Right atrium auricular region (tissue), 2 donors: ENCODE measurements at places on chromosomes 2 and 18. TPM values are rescaled to one million over a fixed set of nuclear protein-coding genes. Genes with fewer than 3 reads are reported as not detected.
A peak's percentile ranks its signal among the peaks of the same experiment; 100 is the strongest.

- no peaks in the 10 kb centered on the region for H3K27me3 ChIP-seq
- peak overlapping the region; percentile 69 for H3K4me3 ChIP-seq
- peaks cover 7% of the 10 kb centered on the region for H3K36me3 ChIP-seq
- H3K27ac ChIP-seq = peak overlapping the region; percentile 90
- H3K4me1 ChIP-seq = peaks cover 33% of the 10 kb centered on the region
- no peak for DNase-seq
Measured at GRCh38 chr2:238425979-238426567, 654 bp upstream of the ASB1 start.

DNA sequence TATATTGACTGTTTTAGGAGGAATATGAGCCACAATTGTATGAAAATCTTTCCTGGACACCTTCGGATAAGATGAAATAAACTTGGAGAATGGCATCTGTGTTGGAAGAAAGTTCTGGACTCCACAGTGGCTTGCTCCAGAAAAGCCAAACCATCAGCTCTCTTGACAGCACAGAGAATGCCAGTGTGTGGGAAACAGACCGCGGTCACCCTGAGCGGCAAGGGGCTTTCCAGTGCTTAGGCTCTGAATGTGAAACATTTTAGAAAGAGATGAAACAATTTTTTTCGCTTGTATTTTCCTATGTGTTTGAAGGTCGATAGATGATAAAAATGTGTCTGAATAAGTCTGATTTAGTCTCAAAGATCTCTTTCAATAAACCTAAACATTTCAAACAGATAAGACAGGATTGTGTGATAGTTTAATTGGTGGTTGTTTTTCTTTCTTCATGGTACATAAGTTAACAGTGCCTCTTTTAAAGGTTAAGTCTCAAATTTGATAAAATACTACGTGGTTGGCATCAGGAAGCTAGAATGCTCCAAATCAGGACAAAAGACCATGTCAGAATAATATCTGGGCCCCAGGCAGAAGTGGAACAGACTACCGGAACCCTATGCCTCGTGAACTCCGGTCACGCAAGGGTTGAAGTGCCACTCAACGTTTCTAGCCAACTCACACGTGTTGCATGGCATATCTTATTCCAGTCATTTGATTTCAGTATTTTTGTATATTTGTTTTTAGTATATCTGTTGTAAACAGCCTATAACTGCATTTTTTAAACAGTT, 28.9 kb downstream of the PTGR3 start:
- no peaks in the 10 kb centered on the region for H3K27me3 ChIP-seq
- no peak for DNase-seq
- no peak overlapping the region for H3K27ac ChIP-seq
- H3K4me1 ChIP-seq = no peaks in the 10 kb centered on the region

DNA sequence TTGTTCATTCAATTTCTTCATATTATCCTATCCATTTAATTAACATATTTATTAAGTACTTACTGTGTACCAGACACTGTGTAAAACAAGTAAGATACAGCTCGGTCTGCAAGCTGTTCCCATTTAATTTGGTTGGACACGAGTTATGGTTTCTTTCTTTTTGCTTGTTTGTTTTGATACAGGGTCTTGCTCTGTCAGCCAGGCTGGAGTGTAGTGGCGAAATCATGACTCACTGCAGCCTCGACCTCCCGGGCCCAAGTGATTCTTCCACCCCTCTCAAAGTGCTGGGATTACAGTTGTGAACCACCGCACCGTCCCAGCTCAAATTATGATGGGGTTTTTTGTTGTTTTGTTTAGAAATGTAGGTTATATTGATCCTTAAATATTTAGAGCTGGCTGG, 9.0 kb downstream of the CYBRD1 start:
- H3K4me1 ChIP-seq = no peaks in the 10 kb centered on the region
- peak overlapping the region; percentile 12 for H3K27ac ChIP-seq
- DNase-seq = peak; percentile 70
- no peaks in the 10 kb centered on the region for H3K27me3 ChIP-seq

GRCh38 chr18:25370391-25370790, 18.4 kb upstream of the ZNF521 start:
- H3K27me3 ChIP-seq = no peaks in the 10 kb centered on the region
- no peak overlapping the region for H3K4me3 ChIP-seq
- no peaks in the 10 kb centered on the region for H3K4me1 ChIP-seq
- DNase-seq = no peak

GRCh38 chr2:12008425-12009061, 262.1 kb downstream of the LPIN1 start:
- DNase-seq = no peak
- no peaks in the 10 kb centered on the region for H3K27me3 ChIP-seq
- H3K4me1 ChIP-seq = no peaks in the 10 kb centered on the region
- no peak overlapping the region for H3K4me3 ChIP-seq
- H3K36me3 ChIP-seq = no peaks in the 10 kb centered on the region

RIT2 gene
- not detected for total RNA-seq

DNA sequence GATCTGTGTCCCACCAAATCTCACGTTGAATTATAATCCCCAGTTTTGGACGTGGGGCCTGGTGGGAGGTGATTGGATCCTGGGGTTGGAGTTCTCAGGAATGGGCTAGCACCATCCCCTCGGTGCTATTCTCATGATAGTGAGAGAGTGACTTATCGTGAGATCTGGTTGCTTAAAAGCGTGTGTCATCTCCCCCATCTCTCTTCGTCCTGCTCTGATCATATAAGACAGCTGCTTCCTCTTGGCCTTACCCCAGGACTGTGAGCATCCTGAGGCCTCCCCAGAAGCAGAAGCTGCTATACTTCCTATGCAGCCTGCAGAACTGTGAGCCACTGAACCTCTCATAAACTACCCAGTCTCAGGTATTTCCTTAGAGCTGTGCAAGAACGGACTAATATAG, 163.7 kb upstream of the NDUFV2 start:
- no peaks in the 10 kb centered on the region for H3K4me1 ChIP-seq
- H3K4me3 ChIP-seq = no peak overlapping the region
- DNase-seq = no peak
- H3K27ac ChIP-seq = no peak overlapping the region

PSD4 gene
- total RNA-seq = 2.4 TPM

- H3K27ac ChIP-seq = no peak overlapping the region
- H3K4me1 ChIP-seq = no peaks in the 10 kb centered on the region
- H3K4me3 ChIP-seq = no peak overlapping the region
- DNase-seq = no peak
Measured at GRCh38 chr2:101781326-101781725, 83.8 kb downstream of the MAP4K4 start.

GRCh38 chr2:26081556-26081955, 47.7 kb downstream of the RAB10 start:
- no peak overlapping the region for H3K27ac ChIP-seq
- no peaks in the 10 kb centered on the region for H3K36me3 ChIP-seq
- no peak for DNase-seq
- H3K4me1 ChIP-seq = no peaks in the 10 kb centered on the region
- H3K4me3 ChIP-seq = no peak overlapping the region
- H3K27me3 ChIP-seq = no peaks in the 10 kb centered on the region

- H3K4me1 ChIP-seq = no peaks in the 10 kb centered on the region
- DNase-seq = no peak
- no peak overlapping the region for H3K4me3 ChIP-seq
- no peaks in the 10 kb centered on the region for H3K36me3 ChIP-seq
- H3K27me3 ChIP-seq = no peaks in the 10 kb centered on the region
Measured at GRCh38 chr2:123500988-123501387, 524.1 kb upstream of the CNTNAP5 start.

DNA sequence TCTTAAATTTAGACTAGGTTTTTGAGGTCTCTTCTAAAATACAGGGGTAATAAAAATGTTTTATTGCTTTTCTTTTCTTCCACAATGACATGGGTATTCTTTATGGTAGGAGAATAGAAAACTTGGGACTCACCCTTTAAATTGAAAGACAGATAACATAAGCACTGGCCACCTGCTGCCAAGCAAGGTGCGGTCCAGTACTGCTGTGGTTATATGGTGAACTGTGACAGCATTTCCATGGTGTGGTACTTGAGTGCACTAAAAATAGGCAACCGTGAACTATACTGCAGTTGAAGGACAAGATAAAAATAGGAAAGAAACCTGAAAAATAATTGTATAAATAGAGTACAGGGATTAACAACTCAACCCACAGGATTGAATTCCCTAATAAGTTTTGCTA, 54.4 kb upstream of the GRB14 start:
- H3K4me3 ChIP-seq = no peak overlapping the region
- DNase-seq = no peak
- no peaks in the 10 kb centered on the region for H3K4me1 ChIP-seq
- H3K36me3 ChIP-seq = no peaks in the 10 kb centered on the region
- no peaks in the 10 kb centered on the region for H3K27me3 ChIP-seq

GRCh38 chr2:230135130-230135525, 66.4 kb upstream of the SLC16A14 start:
- DNase-seq = no peak
- H3K27me3 ChIP-seq = no peaks in the 10 kb centered on the region
- no peak overlapping the region for H3K27ac ChIP-seq
- no peak overlapping the region for H3K4me3 ChIP-seq

GRCh38 chr2:41949883-41950665, 97.7 kb upstream of the PKDCC start:
- DNase-seq = no peak
- H3K4me1 ChIP-seq = peaks cover 41% of the 10 kb centered on the region
- H3K4me3 ChIP-seq = no peak overlapping the region
- H3K27ac ChIP-seq = no peak overlapping the region
- no peaks in the 10 kb centered on the region for H3K36me3 ChIP-seq

ATL2 gene
- 33.9 TPM for total RNA-seq

CPO gene
- total RNA-seq = not detected

DNA sequence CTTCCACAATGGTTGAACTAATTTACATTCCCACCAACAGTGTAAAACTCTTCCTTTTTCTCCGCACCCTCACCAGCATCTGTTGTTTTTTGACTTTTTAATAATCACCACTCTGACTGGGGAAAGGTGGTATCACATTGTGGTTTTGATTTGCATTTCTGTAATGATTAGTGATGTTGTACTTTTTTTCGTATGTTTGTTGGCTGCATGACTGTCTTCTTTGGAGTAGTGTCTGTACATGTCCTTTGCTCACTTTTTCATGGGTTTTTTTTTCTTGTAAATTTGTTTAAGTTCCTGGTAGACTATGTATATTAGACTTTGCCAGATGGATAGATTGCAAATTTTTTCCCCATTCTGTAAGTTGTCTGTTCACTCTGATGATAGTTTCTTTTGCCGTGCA, 574.8 kb downstream of the KCNJ3 start:
- H3K4me3 ChIP-seq = no peak overlapping the region
- DNase-seq = no peak
- no peaks in the 10 kb centered on the region for H3K27me3 ChIP-seq
- H3K4me1 ChIP-seq = no peaks in the 10 kb centered on the region

CDH19 gene
- 72.3 TPM for total RNA-seq

ACKR3 gene
- total RNA-seq = 60.5 TPM

FBLN7 gene
- total RNA-seq = 0.86 TPM

DNA sequence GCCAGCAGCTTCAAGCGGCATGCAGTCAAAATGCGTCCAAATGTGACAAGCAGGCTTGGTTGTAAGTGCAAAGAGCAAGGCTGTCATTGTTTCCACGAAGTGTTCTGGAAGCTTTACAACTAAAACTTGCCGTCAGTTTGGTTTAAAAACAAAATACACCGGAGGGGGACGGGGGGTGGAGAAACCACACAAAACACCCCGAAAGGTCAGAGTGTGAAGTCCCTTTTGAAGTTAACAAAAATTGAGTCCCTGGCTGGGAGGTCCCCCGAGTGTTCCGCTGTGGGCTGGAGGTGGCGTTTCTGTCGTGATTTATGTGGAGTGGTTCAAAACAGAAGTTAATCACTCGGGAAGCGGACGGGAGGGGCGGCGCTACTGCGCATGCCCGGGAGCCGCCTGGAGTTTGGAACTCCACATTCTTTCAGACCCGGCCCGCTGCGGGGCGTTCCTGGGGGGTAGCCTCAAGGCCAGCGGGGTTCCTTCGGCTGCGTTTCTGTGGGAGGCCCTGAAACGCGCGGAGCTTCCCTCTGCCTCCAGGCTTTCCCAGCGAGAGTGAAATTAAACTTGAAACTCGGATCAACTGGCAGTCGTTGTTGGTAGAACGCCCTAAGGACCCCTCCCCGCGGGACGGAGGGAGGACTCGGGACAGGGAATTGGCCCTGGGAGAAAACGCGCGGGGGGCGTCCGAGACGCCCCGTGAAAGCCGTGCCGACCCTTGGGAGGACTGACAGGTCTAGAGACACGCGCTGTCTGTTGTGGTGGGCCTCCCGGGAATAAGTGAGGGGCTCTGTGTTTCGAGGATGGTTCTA, 1.4 kb downstream of the TGIF1 start:
- DNase-seq = peak; percentile 98
- peak overlapping the region; percentile 93 for H3K4me3 ChIP-seq
- H3K27ac ChIP-seq = peak overlapping the region; percentile 99
- H3K4me1 ChIP-seq = peaks cover 47% of the 10 kb centered on the region

REG1B gene
- not detected for total RNA-seq

GRCh38 chr18:62347089-62347506, 22.0 kb downstream of the TNFRSF11A start:
- DNase-seq = no peak
- no peak overlapping the region for H3K4me3 ChIP-seq
- H3K4me1 ChIP-seq = no peaks in the 10 kb centered on the region
- no peak overlapping the region for H3K27ac ChIP-seq

GRCh38 chr2:224122542-224122941, 83.5 kb upstream of the SERPINE2 start:
- H3K36me3 ChIP-seq = no peaks in the 10 kb centered on the region
- H3K4me3 ChIP-seq = no peak overlapping the region
- H3K4me1 ChIP-seq = no peaks in the 10 kb centered on the region
- no peaks in the 10 kb centered on the region for H3K27me3 ChIP-seq
- no peak for DNase-seq
- H3K27ac ChIP-seq = no peak overlapping the region

FSHR gene
- 0.28 TPM for total RNA-seq

GRCh38 chr18:31591628-31592027, at the start of gene TTR:
TTR (plus strand) TSS chr18:31591877; CDS start chr18:31591903, 26 bp downstream.
- DNase-seq = no peak
- no peaks in the 10 kb centered on the region for H3K4me1 ChIP-seq
- no peak within 1 kb of the TSS for H3K27ac ChIP-seq
- no peaks in the 10 kb centered on the region for H3K36me3 ChIP-seq
- H3K4me3 ChIP-seq = no peak within 1 kb of the TSS

- H3K4me3 ChIP-seq = no peak overlapping the region
- H3K36me3 ChIP-seq = no peaks in the 10 kb centered on the region
- no peak for DNase-seq
- H3K4me1 ChIP-seq = no peaks in the 10 kb centered on the region
- no peaks in the 10 kb centered on the region for H3K27me3 ChIP-seq
Measured at GRCh38 chr2:156380117-156380645, 47.7 kb upstream of the NR4A2 start.

DNA sequence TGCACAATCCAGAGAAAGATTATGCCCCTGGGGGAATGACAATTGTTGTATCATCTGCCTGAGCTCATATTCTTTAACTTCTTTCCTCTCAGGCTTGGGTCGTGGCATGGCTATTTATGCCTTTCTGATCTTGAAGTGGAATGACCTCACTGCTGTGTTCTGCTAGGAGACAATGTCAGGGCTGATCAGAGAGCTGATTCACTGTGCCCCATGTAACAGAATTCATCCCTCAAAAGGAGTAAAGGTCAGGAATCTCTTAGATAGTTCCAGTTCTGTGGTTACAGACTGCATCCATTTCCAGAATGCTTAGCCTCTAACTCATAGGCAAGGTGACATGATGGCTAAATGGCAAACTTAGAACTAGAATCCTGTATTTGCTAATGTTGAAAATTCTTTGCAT, 511.7 kb upstream of the CNTNAP5 start:
- H3K4me1 ChIP-seq = no peaks in the 10 kb centered on the region
- no peak for DNase-seq
- H3K4me3 ChIP-seq = no peak overlapping the region
- no peaks in the 10 kb centered on the region for H3K36me3 ChIP-seq
